Activated CD8-positive, alpha-beta T cell treated with anti-CD3 and anti-CD28 coated beads for 36 hours (primary cell): ENCODE measurements at places on chromosomes 13 and 19. TPM values are rescaled to one million over a fixed set of nuclear protein-coding genes. Genes with fewer than 3 reads are reported as not detected.

DNA sequence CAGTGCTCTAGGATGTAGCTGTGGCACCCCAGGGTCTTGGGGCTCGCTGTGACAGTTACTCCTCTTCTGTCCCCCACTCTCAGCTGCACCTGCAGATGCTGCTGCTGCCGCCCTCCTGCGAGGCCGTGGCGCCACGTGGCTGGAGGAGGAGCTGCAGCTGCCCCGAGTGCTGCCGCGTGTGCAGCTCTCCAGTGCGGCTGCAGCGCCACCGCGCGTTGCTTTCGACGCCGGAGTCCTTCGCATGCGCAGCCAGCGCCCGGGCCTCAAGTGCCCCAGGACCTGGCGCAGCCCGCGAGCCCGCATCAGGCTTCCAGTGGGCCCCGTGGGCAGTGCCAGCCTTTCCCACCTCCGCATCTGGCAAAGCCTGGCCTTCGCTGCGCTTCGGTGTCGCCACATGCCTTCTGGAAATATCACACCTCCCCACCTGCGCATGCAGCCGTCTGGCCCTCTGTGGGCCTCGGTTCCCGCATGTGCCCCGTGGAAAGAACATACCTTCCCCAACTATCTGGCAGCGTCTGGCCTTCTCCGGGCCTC, 692 bp upstream of the ZNF580 start:
- DNase-seq, result peak; percentile 81

DNA sequence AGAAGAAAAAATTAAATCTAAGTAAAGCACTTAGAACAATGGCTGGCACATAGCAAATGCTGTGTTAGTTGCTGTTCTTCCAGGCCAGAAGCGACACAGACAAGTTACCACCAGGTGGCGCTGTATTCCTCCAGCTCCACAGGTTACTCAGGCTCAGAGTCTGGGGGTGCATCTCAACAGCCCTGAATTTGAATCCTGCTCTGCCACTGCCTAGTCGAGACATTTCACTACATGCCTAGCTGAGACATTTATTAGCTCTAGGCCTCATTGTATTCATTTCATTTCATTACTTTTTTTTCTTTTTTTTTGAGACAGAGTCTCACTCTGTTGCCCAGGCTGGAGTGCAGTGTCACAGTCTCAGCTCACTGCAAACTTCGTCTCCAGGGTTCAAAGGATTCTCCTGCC, 16.4 kb upstream of the CYP2B6 start:
- peak; percentile 90 for DNase-seq

- DNase-seq, result no peak
Observed at GRCh38 chr13:42181381-42181953, 90.5 kb upstream of the AKAP11 start.

GRCh38 chr13:110379905-110380341, 72.8 kb downstream of the COL4A2 start:
- DNase-seq, result no peak

DNA sequence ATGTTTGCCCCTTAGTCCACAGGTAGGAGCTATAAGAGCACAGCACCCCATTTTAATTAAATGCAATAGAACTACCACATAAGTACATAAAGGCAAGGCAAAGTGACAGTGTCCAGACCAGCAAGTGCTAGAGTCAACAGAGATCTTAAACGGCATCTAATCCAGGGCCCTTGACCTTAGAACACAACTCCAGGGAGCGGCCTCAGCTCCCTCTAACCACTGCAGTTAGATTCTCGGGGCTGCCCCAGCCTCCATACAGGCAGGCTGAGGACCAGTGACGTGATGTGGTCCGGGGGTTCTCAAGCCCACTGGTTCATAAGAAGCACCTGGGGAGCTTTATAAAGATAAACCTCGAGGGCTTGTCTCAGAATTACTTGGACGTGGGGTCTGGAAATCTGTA, 10.0 kb upstream of the ATP12A start:
- DNase-seq, result no peak

DNA sequence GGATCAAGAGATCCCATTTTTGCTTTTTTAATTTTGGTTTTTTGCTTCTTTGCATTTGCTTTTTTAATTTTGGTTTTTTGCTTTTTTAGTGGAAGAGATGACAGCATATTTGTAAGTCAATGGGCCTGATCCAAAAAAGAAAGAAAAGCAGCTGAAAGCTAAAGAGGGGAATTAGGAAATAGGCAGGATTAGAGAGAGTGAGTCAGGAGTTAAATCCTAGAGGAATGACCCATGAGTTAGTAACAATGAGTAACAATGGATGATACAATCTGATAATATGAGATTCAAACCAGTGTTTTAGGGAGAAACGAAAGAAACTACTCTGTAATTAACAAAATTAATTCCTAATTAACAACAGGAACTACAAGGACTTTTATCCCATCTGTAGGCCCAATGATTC, 111.2 kb upstream of the SGCG start:
- DNase-seq, result no peak

DNA sequence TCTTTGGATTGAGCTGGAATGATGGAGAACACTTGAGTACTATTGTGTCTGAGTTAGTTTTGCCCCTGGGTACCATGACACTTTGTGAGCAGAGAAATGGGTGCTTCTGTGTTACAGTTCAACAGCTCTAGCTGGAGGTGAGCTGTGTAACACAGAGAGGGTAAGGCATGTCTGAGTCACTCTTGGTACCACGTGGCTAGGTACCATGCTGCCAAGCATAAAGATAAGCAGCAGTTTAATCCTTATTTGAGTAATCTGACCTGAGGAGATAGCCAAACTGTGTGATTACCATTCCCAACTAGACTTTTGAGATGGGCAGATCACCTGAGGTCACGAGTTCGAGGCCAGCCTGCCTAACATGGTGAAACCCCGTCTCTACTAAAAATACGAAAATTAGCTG, 122.0 kb downstream of the OLFM4 start:
- DNase-seq, result no peak

Gene THSD1
- total RNA-seq, result 0.18 TPM

Gene CATSPERD
- not detected for total RNA-seq

Gene CEACAM6
- not detected for total RNA-seq

Gene ZNF723
- total RNA-seq, result not detected

Gene CD37
- 137 TPM for total RNA-seq

Gene ZNF560
- total RNA-seq, result 0.11 TPM

Gene OR4F17
- not detected for total RNA-seq
